ENCODE measurements at places on chromosomes 7 and 10. TPM values are rescaled to one million over a fixed set of nuclear protein-coding genes. Genes with fewer than 3 reads are reported as not detected.

Gene SLC16A9
- total RNA-seq, result 22.9 TPM

Gene GRM8
- 5.1 TPM for total RNA-seq

Gene RASA4B
- 22.5 TPM for total RNA-seq

Gene MRLN
- not detected for total RNA-seq

Gene OR6B1
- not detected for total RNA-seq

Gene CALHM3
- total RNA-seq, result not detected

Gene ADRA2A
- 11.2 TPM for total RNA-seq

Gene ADAP1
- 147 TPM for total RNA-seq

Gene UFSP1
- 2.7 TPM for total RNA-seq
